ENCODE measurements at places on chromosomes 2 and 18.

DNA sequence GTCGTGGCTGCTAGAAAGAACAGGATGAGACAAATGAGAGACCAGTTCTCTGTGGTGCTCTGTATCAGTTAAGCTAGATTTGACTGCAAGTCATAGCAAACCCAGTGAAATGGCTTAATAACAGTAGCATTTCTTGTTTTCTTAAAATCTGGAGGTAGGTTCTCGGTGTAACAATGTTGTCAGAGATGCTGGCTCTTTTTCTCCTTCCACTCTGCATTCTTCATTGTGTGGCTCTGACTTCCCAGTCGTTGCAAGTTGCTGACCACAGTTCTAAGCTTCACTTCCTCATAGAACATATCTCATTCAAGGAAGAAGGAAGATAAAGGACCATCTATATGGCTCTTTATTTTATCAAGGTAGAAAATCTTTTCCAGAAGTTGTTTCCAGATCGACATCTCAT, 7.9 kb upstream of the CKAP2L start:
- no peak for DNase-seq

- no peak for DNase-seq
These were observed 124.9 kb downstream of the DSC3 start for GRCh38 chr18:30917651-30918050.

GRCh38 chr2:54613794-54614257, 109.6 kb upstream of the EML6 start:
- peak; percentile 70 for DNase-seq

DNA sequence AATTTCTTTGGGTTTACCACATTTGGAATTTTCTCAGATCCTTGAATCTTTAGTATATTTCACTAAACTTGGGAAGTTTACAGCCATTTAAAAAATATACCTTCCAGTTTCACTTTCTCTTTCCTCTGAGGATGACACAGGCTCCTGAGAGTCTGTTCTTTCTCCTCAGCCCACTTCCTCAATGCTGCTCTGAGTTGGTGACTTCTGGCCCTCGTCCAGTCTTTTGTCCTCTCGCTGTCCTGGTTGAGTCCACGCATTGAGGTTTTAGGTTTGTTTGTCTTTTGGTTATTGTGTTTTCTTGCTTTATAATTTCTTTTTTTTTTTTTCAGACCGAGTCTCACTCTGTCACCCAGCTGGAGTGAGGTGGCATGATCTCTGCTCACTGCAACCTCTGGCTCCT, 40.7 kb upstream of the GALR1 start:
- DNase-seq, result peak; percentile 63

DNA sequence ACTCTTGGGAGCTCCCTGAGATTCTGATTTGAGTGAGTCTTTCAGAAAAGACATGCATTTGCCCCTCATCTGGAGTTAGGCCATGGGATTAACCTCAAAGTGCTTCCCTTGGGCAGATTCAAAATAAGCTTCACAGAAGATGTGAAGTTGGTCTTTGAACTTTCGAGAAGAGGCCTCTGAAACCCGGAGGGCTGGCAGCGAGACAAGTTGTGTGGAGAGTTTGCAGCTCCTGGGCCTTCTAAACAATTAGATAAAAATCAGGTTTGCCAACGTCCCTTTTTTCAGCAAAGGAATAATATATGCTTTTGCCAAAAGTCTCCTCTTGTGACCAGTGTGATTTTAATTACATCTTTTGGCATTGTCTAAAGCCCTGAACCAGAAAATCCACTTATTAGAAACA, 489.7 kb downstream of the SOX11 start:
- no peak for DNase-seq

DNA sequence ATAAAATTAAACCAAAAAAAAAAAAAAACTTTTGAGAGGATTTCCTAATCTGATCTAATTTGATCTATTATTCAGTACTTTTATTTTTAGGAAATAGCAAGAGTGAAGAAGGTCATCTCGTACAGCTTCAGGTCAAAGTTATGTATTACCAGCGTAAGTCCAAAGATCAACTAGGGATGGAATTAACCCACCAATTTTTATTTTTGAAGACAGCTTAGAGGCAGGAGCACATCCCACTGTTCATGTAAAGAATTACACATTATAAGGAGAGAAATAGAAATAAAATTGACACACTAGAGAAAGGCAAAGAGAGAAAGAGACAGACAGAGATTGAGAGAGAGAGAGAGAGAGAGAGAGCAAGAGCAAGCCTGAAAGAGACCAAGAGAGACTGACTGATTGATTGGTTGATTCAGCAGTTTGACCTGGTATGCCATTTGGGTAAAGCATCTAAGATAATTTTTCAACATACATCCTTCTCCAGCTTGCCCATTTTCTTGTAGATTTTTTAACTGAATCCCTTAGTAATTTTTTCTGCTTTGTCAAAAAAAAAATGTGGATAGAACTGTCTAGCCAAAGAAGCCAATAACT, 25.1 kb downstream of the DOCK10 start:
- no peak for DNase-seq

DNA sequence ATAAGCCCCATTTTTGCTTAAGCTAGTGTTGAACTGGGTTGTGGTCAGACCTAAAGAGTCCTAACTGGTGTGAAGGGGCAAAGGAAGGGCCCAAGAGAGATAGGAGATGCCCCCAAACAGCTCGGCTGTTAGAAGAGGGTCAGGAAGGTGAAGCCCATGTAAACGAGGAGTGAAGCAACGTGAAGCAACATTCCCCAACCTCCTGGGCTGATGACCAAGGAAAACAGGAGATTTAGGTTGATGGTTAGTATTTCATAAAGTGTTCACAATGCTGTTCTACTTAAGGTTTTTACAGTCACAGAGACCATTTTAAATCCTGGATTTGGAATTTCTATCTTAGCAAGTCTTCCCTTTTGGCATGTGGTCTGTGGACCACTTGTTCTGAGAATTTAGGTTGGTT, 144.0 kb upstream of the SERPINE2 start:
- no peak for DNase-seq

DNA sequence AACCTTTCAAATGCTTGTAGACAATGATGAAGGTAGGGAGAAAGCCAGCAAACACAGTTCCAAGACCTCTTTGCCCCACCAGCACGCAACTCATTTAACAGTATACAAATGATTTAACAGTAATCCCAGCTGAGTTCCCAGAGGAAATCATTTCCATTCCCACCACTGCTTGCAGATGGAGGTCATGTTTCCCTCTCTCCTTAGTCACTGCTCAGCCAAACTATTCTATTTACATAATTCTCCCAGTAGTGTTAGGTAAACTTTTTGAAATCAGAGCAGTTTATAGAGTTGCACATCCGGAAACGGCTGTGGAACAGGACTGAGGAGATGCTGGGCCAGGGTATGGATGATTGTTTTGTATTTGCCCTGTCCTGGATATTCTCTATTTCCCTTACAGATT, 328.5 kb downstream of the FIGN start:
- no peak for DNase-seq

- no peak for DNase-seq
These were observed 33.2 kb upstream of the MYO3B start for GRCh38 chr2:170144761-170145160.

GRCh38 chr2:177324797-177325196, 60.3 kb upstream of the NFE2L2 start:
- DNase-seq, result no peak

DNA sequence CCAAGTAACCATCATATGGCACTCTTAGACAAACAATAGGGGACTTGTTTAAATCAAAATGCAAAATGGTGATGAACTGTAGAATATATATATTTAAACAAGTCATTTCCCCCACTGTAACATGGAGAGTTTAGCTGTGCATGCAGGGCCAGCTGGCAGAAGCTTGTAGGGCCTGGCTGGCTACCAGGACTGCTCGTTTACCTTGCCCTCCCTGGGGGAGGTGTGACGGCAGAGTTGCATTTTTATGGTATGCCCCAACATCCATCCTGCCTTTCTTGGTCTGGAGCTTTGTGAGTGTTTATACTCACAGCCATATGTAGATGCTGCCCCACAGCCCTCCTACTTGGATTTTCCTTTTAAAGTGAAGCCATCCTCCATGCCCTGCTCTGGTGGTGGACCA, 101.7 kb upstream of the ZFP36L2 start:
- no peak for DNase-seq

GRCh38 chr18:23689031-23689615, at the start of gene LAMA3:
Gene LAMA3, plus strand, starts transcription at chr18:23689453. Its CDS starts 231 bp downstream, at chr18:23689684.
- DNase-seq, result no peak

DNA sequence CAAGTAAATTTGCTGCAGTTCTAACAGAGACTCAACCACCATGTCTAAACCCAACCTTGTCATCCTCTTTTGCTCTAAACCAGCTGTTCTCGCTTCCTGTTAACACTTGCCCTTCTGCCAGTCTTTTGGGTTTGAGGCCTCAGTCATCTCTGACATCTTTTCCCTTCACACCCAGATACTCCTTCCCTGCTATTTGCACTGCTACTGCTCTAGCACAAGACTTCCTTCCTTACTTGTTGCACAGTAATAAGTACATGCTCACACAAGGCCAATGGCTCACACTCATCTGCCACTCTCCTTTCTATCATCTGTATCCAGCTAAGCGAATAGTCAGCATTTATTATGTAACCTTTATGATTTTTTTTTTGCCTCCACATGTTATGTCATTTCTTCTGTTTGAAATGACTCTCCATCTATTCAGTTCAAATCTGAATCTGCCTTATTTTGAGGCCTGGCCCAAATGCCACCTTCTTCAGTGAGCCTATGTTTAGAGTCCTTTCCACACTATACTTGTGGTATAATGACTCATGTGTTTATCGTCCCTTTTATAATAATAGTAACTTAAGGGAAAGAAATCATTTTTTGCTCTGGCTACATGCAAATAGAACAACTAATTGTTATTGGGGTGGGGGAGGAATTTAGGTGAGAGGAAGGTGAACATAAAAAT, 22.5 kb upstream of the CDKL4 start:
- DNase-seq, result no peak

GRCh38 chr2:58054264-58054663, 7.7 kb downstream of the VRK2 start:
- no peak for DNase-seq

GRCh38 chr2:127695491-127696472, 5.5 kb upstream of the SFT2D3 start:
- no peak for DNase-seq

DNA sequence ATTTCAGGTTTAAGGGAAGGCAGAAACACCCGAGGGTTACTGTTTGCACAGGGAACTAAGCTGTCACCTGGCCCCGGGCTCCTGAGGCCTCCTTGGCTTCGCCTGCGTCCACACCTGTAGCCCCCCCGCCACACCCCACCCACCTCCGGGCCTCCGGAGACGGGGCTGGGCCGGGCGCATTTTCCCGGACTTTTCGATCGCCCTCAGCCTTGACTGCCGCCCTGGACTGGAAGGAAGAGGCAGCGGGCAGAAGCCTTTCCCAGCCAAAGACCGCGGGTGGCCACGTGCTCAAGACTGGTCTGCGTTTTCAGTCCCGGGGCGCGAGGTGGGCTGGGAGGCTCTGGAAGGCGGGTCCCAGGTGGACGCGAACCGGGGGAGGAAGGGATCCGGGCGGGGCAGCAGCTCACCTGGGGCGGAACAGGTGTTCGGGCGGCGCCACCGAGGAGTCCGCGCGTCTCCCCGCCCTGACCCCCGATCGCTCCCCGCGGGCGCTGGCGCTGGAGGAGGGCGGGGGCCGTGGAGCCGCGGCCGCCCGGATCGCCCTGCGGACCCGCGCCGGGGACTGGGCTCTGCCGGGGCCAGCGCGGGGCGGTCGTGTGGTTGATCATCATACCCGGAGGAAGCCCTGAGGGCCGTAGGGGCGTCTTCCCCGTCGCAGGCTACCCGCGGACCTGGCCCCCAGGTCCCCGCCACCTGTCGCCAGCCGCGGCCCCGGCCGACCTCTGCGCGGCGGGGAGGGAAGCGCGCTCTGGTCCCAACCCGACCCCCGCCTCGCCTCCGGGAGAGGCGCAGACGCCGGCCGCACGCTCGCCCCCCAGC, 3.2 kb downstream of the ID2 start:
- DNase-seq, result no peak

DNA sequence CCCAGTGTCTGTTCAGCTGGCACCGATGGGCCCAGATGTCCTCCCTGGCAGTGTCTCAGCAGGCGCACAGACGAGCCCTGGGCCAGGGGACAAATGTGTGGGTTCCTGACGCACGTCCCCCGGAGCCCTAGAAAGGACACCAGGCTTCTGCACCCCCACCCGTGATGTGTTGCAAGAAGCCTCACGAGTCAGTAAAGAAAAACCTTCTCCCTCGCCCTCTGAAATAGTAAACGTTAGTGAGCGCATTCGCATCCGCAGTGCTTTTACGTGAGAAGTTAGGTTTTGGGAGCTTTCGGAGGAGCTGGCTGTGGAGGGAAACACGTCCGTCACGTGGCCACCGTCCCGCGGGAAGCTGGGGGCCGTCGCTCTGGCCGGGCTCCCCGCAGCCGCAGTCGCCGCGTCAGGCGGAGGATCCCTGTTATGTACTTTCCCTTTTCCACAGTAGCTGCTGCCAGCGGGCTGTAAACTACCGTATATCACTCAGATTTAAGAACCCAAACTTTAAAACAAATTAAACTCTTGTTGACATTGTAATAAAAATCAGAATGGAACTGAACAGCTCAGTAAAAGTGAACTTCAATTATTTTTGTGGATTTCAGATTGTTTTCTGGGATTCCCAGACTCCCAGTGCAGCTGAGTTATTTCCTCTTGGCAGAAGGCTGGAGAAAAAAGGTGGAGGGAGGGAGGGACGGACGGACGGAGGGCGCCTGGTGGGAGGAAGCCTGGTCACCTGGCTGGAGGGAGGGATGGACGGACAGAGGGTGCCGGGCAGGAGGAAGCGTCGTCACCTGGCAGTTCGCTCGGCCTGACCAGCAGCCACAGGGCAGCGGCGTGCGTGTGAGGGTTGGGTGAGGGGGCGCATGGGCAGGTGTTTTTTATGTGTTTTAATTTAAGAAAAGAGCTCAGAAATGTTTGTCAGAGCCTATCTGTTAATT, 112.1 kb downstream of the NFATC1 start:
- no peak for DNase-seq

DNA sequence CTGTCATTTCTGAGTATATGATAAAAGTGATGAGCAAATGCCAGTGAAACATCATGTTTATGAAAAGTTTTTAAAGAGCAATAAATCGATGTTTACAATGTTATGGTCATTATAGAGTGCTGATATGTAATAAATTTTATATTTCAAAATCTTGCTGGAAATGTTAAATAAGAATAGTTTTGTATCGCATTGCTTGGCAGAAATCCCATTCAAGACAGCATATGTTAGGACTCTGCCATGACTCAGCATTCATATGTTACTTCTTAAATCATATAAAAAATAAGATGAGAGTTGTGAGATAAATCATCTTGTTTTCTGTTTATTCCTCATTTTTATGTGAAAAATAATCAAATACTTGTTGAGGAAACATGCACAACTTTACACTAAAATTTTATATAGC, 949.9 kb upstream of the NRXN1 start:
- no peak for DNase-seq

DNA sequence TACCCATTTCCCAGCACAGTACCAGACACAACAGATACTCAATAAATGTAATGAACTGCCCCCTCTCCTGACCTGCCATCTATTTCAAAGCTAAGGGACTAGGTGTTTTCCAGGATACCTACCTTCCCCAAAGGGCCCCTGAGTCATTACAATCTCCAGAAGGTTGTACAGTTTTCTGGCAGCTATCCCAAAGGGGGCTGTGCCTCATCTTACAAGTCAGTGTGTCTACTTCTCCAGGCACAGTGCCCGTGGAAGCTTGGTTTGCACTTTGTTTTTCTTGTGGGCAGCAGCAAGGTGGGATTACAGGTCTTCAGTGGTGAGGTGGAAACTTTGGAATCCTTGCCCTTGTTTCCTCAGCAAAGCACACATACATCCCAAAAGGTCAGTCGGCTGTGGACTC, 62.8 kb upstream of the CYP26B1 start:
- DNase-seq, result no peak

- no peak for DNase-seq
These were observed 233.3 kb upstream of the SMAD2 start for GRCh38 chr18:48163738-48164115.
